Activated gamma-delta T cell treated with Interleukin-2 at 50 U/mL for 16 hours (primary cell): ENCODE measurements at places on chromosomes 11 and 22.
A peak's percentile ranks its signal among the peaks of the same experiment; 100 is the strongest.

DNA sequence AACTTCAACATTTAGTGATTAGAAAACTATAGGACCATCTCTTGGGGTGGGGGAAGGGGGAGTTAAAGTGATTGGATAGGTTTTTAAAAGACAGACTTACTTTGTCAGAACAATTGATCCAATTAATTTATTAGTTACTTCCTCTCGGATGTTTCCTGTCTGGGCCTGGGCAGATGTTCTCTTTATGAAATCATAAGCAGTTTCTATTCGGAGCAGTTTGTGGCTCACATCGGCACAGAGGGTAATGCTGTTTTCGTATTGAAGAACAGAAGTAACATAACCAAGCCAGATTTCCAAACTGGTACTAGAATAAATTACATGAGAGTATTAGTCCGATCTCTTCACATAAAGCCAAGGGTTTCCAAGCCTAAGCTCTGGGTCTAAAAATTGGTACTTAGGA lies 20.6 kb downstream of the PIWIL3 start:
- no peak for DNase-seq

DNA sequence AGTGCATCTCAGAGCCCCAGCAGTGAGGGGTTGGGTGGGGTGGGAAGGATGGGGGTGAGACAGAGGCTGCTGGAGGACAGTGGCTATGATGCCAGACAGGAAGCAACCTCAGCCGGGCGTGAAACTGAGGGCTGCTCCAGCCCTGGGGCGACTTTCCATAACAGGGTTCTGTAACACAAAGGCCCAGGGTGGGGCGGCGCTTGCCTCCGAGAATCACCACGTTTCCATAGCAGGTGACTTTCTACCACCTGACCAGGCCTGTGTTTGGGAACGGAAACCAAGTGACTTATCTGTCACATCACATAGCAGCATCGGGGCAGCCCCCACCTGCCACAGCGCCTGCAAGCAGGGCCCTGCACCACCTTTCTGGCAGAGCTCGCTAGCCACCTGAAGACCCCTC lies 85.8 kb downstream of the TRMU start:
- peak; percentile 39 for DNase-seq

DNA sequence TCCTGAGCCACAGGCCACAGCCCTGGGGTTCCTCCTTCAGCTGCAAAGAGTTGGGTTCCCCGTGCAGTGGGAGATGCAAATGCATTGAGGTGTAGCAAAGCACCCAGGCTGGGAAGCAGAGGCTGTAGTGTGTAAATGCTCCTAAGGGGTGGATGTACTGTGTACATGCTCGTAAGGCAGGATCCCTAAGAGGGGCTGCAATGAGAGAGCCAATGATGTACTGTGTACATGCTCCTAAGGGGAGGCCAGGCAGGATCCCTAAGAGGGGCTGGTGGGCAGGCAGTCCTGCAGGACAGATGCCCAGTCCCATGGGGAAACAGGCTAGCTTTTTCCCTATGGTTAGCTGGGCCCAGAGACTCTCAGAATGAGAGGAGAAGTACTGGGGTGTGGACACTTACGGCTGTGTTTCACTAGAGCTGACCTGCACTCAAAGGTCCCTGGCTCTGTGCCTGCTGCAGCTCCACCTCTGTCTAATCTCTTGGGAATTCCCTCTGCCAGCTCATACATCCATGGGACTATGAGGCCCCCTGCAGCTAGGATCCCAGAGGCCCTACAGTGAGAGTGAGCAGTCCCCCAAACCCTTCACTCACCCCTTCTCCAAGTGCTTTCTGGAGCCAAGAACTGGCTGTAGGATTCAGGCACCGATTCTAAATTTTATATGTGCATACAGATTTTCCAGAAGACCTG lies 261.9 kb upstream of the LUZP2 start:
- DNase-seq, result no peak

DNA sequence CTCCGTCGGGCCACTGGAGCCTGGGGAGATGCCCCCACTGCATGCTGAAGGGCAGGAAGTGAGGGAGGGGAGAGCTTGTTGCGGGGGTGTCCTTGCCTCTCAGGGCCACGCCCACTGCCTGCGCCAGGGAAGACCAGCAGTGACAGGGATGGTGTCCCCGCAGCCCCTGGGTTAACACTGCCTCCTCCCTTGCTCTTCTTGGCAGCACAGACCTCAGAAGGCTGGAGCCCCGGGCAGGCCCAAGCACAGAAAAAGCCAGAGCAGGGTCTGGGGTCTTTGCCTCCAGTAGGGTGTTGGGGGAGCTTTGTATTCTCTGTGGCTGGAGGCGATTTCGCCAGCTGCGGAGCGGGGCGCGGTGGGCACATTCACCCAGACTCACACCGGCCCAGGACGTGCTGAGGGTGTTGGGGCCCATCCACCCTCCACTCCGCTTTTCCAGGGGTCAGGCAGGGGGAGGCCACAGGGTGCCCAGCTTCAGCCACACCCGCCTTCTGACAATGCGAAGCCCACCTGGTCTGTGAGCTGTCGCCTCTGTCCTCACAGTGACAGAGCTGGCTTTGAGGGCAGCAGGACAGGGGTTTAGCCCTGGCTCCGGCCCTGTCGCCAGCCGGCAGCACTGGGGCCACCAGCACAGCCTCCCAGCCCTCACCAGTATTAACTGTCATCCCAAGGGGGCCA lies 83.7 kb downstream of the CDKN1C start:
- no peak for DNase-seq

DNA sequence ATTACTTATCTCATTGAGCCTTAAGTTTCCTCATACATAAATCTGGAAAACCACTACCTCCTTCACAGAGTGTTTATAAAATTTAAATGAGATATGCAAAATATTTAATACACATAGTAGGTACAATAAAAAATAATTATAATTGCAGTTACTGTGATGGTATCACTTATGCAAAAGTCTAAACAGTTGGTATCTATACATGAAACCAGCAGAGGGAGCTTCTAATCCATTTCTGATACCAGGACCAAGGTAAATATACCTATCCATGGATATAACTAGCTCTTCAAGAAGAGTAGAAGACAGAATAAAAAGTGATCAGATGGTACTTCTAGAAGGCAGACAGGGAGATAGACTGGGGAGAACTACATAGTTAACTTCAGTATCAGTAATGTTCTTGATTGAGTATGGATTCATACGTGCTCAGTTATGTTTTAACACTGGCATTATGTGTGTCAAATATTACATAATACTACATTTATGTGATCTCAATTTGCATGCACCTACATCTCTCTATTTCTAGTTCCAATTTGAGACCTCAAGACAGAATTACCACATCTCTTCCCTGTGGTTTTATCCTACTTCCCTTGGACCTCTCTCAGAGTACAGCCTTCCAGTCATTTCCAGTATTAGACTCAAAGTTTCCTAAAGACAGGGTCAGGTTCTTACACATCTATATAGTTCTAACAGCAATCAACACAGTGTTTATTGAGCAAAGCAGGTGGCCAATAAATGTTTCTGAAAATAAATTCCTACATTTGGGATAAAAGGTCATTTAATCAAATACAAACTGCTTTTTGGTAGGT lies 13.7 kb upstream of the TSG101 start:
- DNase-seq, result no peak

DNA sequence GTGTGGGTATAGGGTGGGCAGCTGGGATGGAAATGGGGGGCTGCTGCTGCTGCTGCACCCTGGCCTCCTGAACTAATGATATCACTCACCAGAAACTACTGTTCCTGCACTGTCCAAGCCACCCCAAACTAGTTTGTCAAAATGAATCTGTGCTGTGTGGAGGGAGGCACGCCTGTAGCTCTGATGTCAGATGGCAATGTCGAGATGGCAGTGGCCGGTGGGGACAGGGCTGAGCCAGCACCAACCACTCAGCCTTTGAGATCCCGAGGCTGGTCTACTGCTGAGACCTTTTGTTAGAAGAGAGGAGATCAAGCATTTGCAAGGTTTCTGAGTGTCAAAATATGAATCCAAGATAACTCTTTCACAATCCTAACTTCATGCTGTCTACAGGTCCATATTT lies 1.3 kb downstream of the RAG1 start:
- DNase-seq, result no peak

GRCh38 chr11:67300756-67301312 lies 2.5 kb upstream of the SSH3 start:
- DNase-seq, result no peak

GRCh38 chr22:44413211-44413610 lies 84.8 kb downstream of the RTL6 start:
- no peak for DNase-seq

- no peak for DNase-seq
Measured at GRCh38 chr11:844693-845644, 2.3 kb downstream of the TSPAN4 start.

GRCh38 chr11:33706546-33706945 lies 5.9 kb upstream of the C11orf91 start:
- DNase-seq, result no peak

DNA sequence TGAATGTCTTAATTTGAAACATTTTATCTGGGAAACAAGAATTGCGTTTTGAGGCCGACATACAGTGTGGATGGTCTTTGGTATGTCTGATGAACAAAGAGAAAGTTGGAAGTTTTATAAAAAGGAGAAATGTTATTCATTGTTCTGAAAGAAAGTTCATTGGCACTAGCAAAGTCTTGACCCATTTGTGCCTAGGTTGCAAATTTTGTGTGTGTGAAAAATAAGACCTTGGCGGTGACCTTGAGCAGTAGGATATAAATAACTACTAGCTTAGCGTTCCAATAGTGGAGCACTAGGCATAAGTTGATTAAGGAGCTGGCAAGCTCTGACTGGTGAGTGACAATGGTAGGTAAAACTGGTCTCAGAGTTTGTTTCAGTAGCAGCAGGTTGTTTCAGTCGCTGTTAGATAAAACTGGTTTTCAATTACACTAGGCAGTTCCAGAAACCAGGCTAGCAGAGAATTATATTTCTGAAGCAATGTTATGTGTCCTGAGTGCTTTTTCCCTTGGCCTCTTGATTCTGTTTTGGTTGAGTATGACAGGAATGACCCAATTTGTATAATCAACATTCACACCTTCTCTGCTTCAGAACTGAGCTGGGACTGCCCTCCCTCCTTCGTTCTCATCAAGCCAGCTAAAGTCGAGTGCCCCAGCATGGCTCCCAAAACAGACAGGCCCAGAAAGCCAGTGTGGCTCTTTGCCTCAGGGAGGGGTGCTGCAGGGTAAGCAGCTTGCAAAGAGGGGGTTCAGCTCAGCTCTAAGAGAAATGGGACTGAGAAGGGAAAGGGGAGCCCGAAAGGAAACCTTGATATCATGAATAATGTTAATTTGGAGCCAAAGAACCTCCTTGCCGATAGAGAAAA lies 85.7 kb downstream of the NTM start:
- no peak for DNase-seq

- DNase-seq, result no peak
Measured at GRCh38 chr11:27658535-27659236, 41.6 kb downstream of the BDNF start.

- DNase-seq, result peak; percentile 3
Measured at GRCh38 chr11:101860696-101861427, 53.9 kb upstream of the CEP126 start.

- DNase-seq, result no peak
Measured at GRCh38 chr11:128285321-128285720, 302.0 kb downstream of the ETS1 start.

DNA sequence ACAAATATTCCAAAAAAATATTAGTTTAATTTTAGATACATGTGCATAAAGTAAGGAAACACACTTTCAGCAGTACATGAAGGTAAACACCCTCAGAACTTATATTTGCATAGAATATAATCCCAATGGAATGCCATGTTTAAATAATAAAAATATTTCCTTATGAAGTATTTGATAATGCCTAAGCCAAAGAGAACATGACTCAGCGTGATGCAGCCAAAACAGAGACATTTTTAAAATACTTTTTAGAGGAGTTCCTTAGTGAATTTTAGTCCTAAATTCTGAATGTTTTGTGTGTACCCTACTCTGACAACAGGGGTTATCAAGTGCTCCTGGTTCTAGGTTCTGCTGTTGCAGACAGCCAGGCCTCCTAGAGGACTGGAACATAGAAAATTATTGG lies 39.1 kb upstream of the POU2AF2 start:
- no peak for DNase-seq

DNA sequence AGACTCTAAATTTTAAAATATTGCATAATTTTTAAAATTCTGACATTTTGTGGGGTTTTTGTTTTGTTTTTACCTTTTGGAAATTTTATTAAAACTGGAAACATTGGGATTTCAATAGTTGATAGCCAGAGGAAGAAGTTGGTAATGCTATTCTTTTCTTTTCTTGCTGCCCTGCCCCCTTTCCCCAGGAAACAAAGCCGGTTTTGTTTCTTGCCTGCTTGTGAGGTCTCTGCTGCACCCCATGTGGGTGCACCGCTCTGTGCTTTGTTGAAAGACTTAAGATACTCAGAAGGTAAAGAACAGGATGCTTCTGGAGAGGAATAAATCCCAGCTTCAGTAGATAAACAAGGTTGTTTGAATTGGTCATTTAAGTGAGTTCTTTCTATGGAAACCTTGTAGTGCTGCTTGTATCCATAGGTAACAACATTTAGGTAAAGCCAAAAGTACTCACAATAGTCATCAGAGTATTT lies 87.5 kb downstream of the YAP1 start:
- no peak for DNase-seq

GRCh38 chr22:19550382-19550781 lies 26.2 kb upstream of the CLDN5 start:
- no peak for DNase-seq

- DNase-seq, result no peak
Measured at GRCh38 chr11:45096636-45097035, 49.8 kb upstream of the PRDM11 start.

DNA sequence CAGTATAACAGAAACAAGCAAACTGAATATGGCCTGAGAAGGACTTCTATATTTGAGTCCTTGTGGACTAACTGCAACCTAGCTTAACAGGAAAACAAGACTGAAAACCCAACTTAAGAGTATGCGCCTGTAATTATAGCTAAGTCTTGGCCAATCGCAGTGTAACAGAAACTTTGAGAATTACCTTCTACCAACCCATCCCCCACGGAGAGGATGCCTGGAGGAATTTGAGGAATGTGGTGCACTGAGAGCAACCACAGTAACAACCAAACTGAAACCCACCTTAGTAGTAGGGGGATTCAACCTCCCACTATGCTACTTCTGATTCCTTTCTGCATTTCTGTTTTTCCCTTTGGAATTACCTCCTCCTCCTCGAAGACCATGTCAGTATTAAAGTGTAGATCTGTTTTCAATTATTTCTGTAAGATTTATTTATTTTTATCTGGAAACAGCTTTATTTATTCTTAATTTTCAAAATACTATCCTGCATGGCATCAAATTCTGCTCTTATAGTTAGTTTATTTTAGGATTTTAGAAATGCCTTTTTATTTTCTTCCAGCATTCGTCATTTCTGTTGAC lies 393.6 kb downstream of the KCNA4 start:
- no peak for DNase-seq

DNA sequence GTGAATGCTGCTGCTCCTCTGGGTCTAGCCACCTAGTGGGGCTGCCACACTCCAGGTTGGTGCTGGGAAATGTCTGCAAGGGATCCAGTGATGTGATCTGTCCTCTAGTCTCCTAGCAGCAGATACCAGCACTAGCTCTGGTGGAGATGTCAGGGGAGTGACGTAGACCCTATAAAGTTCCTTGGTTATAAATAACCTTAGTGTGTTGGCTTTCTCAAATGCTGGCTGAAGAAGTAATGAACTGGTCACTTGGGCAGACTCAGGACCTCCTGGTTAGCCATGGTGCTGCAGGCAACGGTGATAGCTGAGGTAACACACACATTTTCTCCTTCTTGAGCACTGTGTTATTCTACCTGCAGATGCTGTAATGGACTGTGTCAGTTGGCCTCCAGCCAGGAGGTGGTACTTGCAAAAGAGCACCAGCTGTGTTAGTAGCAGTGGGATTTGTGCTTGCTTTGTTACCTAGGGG lies 35.5 kb downstream of the BBOX1 start:
- no peak for DNase-seq
